T-helper 2 cell (primary cell): ENCODE measurements at places on chromosomes 12 and 14.
A peak's percentile ranks its signal among the peaks of the same experiment; 100 is the strongest.

DNA sequence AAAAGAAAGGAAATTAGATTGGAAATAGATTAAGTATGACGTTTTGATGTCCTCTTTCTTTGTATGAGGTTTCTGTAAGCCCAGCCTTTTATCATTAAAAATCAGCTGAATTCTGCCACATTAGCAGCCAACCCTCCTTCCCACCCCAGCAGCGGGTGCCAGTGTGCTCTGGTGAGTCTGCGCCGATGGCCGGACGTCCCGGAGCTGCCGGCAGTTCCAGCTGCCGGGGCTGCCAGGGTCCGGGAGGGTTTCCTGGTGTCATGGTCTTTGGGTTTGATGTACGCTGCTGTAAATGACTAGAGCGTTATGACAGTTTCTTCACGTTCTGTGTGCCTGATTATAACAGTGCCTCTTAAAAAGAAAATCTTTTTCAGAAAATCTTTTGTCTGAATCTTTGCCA lies 51.5 kb upstream of the DYNC1H1 start:
- no peak for DNase-seq

DNA sequence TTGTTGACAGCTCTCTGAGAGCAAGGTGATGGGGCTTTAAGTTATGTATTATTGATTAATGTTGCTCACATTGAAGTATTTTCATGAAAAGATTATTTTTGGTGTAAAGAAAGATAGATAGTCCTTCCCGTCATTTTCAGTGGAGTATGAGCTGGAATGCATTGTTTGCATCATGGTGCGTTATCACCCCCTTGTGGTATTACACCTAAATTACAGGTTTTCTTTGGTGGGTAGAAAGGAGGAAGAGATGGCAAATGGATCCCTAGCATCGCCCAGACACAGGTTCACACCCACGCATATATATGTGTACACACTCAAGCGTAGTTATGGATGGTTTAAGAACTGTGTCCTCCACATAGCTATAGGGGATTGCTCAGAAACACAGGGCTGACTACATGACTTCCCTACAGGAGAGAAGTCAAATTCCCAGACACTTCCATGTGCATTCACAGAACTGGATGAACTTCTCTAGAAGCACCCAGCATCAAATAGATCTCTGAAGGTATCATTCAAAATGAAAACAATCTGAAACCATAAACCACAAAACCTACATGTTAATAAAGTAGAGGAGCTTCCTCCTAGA lies 14.4 kb upstream of the SERPINA10 start:
- DNase-seq = no peak

DNA sequence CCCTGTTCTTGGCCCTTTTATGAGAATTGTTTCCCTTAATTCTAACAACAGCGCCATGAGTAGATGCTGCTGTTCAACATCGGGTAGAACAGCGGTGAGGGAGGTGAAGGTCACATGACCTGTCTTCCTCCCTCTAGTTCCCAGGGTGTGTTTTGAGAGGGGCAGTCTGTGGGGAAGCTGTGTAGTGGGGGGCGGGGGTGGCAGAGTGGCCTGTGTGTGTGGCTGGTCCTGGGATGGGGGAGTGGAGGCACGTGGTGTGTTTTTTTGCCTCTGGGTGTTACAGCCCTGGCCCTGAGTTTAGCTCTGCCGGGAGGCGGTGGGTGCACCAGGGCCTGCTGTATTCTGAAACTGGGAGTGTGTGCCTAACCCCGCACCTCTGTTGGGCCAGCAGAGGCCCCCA lies 202.7 kb downstream of the TSPAN9 start:
- DNase-seq = no peak

DNA sequence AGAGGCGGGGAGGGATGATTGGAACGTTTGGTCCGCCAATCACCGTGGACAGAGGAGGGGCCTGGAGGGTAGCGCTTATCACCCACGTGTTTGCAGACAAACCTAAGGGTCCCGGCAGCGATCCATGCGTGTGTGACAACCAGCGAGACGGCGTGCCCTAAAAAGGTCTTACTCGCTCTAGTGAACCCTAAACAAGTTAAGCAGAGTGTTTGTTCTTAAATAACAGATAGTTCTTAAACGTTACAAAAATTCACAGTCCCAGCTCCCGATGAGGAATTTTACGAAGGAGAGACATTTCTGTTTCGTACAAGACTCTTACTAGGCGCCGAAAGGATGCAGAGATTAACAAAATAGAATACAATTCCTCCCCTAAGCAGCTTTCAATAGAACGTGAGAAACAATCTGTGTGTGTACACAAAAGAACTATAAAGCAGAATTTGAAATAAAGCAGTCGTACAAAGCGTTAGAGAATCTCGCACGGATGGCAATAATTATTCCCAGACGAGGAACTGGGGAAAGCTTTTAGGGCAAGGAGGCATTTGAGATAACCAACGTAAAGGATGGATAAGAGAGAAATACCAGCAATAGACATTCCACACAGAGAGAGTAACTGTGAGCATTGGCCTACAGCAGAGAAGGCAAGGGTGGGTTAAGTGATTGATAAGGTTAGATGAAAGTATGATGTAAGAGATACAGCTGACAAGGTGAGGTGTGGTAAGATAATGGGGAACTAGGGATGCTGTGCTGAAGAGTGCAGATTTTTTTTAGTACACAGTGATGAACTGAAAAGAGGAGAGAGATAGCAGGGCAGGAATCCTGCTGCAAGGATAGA lies 831 bp upstream of the RPS6KA5 start:
- no peak for DNase-seq

- no peak for DNase-seq
Measured at GRCh38 chr14:68343534-68344118, 449.2 kb downstream of the ZFP36L1 start.

GRCh38 chr14:77007975-77008421 lies 20.5 kb downstream of the IRF2BPL start:
- no peak for DNase-seq

- peak; percentile 6 for DNase-seq
Measured at GRCh38 chr12:107718606-107719005, 33.0 kb downstream of the PWP1 start.
